ENCODE measurements at places on chromosomes 12 and 14. TPM values are rescaled to one million over a fixed set of nuclear protein-coding genes. Genes with fewer than 3 reads are reported as not detected.

GRCh38 chr12:93198086-93198485, 179.6 kb upstream of the NUDT4 start:
- H3K27me3 ChIP-seq, result no peaks in the 10 kb centered on the region
- DNase-seq, result no peak
- no peak overlapping the region for H3K27ac ChIP-seq
- no peaks in the 10 kb centered on the region for H3K36me3 ChIP-seq
- peaks cover 3% of the 10 kb centered on the region for H3K4me1 ChIP-seq
- H3K4me3 ChIP-seq, result no peak overlapping the region

- H3K27me3 ChIP-seq, result no peaks in the 10 kb centered on the region
- DNase-seq, result no peak
- no peaks in the 10 kb centered on the region for H3K36me3 ChIP-seq
- no peak overlapping the region for H3K27ac ChIP-seq
Observed at GRCh38 chr14:24535737-24536136, 27.7 kb upstream of the CMA1 start.

GRCh38 chr14:94568186-94568585, 6.9 kb downstream of the SERPINA4 start:
- H3K4me3 ChIP-seq, result no peak overlapping the region
- no peak overlapping the region for H3K27ac ChIP-seq
- no peak for DNase-seq
- no peaks in the 10 kb centered on the region for H3K27me3 ChIP-seq
- no peaks in the 10 kb centered on the region for H3K4me1 ChIP-seq

DNA sequence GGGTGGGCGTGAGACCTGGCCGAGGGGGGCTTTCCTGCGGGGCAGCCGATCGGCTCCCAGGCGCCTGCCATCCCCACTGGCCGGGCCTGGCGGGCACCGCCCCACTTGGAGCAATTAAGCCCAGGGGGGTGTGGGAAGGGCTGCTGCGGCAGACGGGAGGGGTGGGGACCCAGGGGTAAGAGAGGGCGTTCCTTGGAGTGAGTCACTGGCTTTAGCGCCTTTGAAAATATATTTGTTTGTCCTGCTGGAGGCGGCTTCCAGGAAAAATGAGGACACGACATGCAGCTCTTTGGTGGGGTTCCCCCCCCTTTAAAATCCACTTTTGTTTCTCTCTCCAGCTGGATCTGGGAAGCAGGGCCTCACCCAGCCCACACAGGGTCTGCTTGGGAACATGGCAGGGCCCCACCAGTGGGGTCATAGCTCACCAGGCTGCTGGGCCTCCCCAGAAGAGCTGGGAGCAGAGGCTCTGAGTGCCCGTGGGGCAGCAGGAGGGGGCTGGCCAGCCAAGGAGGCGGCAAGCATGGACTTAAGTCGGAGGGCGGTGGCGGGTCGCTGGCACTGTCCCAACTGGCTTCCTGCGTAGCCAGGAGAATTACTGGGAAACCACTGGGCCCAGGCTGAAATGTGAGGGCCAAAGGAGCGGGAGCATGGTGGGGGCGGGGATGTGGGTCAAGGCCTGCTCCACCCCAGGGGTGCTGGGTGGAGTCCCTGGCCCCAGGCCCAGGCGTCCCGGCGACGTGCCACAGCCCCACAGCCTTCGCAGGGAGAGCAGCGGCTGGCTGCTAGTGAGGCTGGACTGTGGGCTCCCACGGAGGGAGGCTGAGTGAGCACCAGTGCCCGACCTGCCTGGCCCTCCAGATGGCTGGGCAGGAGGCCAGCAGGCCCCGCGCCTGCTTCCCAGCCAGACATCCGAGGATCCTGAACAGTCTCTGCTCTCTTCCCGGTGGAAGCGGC, 128.0 kb downstream of the RFLNA start:
- peak overlapping the region; percentile 38 for H3K4me3 ChIP-seq
- H3K27me3 ChIP-seq, result no peaks in the 10 kb centered on the region
- peaks cover 67% of the 10 kb centered on the region for H3K36me3 ChIP-seq
- H3K27ac ChIP-seq, result peak overlapping the region; percentile 89

GRCh38 chr14:85248881-85249635, 280.9 kb upstream of the FLRT2 start:
- no peak overlapping the region for H3K27ac ChIP-seq
- peaks cover 7% of the 10 kb centered on the region for H3K4me1 ChIP-seq
- no peaks in the 10 kb centered on the region for H3K27me3 ChIP-seq
- no peaks in the 10 kb centered on the region for H3K36me3 ChIP-seq
- H3K4me3 ChIP-seq, result no peak overlapping the region

KRT77 gene
- total RNA-seq, result 424 TPM

KICS2 gene
- 15.3 TPM for total RNA-seq

Measured in suprapubic skin (tissue), 4 donors.